ENCODE measurements at places on chromosomes 12 and 14.

- DNase-seq = peak; percentile 39
These were observed 319 bp downstream of the GALNT6 start for GRCh38 chr12:51390891-51391282.

DNA sequence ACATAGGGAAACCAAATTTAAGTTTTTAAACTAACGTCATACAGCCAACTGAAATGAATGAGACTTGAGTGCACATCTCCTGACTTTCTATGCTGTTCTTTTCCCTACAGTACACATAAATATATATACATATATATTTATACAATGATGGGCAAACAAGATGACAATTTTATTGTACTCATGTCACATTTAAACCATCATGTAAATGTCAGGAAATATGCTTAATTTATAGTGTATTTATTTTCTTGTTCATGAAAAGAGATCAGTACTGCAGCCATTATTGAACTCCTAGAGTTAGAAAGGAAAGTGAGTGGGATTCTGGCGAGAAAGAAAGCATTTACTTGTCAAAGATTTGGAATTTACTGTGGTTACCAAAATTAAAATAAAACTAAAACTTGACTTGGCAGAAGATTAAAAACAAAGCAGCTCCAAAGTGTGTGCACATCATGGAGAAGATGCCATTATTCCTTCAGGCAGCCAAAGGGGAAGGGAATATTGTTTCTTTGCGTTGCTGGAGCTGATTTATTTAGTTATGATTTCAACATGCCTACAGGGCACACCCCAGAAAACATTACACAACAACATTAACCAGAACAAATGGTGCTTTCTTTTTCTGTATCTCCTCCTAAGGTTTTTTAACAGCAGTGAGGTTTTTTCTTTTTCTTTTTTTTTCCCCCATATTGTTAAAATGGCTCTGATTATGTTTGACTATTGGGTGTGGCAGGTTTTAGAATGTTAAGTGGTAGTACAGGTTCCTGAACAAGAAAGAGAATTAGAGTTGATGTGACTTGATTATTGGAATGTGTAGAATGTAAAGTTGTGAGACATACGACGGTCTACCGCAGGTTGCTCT, 144.6 kb downstream of the RAD51B start:
- no peak for DNase-seq

DNA sequence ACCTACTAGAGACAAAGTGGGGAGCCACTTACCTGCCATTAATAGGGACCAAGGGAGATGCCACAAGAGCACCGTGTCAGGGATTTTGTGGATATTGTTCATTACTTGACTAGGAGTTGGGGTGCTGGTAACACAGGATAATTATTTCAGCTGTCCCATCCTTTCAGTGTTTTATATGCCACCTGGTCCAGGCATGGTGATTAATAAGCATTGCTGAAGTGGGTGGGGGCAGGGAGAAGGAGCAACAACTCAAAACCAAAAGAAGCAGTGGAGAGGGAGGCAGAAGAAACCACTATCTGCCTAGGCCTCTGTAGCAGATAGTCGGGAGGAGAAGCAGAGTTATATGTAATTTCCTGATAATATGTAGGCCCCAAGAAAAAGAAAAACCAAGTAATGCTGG, 184.6 kb downstream of the NPAS3 start:
- no peak for DNase-seq

GRCh38 chr14:103122585-103122946, 695 bp upstream of the TNFAIP2 start:
- DNase-seq = no peak

DNA sequence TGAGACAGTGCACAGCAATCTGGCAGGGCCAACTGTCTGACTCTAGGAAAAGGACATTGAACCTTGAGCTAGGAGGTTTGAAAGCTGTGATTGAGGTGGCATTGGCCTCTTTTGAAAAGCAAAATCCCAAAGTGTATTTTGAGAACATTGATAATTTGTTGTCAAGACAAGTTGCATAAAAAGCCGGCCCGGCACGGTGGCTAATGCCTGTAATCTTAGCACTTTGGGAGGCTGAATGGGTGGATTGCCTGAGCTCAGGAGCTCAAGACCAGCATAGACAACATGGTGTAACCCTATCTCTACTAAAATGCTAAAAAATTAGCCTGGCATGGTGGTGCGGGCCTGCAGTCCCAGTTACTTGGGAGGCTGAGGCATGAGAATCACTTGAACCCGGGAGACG, 331.6 kb downstream of the DUSP6 start:
- no peak for DNase-seq

DNA sequence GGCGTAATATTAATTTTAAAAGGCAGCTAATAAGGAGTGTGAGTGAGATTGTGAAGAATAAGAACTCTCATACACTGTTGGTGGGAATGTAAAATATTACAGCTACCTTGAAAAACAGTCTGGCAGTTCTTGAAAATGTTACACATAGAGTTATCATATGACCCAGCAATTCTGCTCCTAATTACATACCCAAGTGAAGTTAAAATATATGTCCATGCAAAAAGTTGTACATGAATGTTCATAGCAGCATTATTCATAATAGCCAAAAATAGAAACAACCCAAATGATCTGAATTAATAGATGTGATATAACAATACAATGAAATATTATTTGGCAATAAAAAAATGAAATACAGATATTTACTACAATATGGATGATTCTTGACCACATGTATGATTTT, 68.2 kb downstream of the RASSF8 start:
- no peak for DNase-seq
